NCI-H345 (cell line): ENCODE measurements at places on chromosomes 7 and 10.

- peak; percentile 2 for DNase-seq
Observed at GRCh38 chr10:123507298-123507697, 158.9 kb upstream of the GPR26 start.

GRCh38 chr10:60396766-60397165 is 7.1 kb upstream of the ANK3 start:
- no peak for DNase-seq

DNA sequence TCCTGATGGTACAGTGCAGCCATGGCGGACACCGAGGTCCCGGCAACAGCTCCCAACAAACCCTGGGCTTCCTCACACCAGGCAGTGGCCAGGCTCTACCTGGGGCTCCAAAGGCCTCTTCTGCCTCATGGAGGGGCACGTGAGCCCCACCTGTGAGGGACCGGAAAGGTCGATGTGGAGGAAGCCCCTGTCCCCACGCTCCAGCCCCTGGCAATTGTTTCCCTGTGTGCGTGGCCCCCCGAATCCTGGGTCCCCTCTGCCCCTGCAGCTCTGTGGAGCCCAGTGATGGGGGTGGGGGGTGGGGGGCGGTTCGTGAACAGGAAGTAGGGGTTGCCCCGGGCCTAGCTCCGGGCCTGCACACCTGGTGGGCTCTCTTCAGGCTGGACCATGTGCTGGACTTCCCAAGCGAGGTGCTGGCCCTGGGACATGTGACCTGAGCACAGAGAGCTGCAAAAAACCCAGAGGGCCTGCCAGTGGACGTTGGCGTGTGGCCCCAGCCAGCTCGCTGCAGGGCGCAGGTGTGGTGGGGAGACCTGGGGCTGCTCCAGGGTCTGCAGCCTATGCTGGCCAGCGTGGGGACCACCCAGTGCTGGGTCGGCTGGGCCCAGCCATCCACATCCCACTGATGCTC is 72.6 kb downstream of the INPP5A start:
- DNase-seq, result no peak

GRCh38 chr10:44206127-44206818 is 178.6 kb downstream of the CXCL12 start:
- DNase-seq, result no peak

DNA sequence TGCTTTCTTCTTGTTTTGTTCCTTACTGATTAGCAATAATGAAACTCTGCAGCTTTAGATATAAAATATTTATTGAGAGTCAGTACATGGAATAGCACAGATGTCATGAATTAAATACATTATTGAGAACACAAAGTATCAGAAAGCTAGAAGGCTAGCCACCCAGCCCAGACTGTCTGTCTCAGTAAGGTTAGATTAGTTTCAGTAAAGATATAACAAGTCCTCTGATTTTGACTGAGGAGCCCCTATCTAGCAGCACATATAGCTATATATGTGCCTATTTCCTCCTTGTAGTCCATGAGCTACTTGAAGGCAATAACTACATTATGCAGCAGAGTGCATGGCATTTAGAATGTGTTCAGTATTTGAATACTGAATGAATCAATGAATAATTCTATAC is 81.3 kb downstream of the NRCAM start:
- DNase-seq, result no peak

DNA sequence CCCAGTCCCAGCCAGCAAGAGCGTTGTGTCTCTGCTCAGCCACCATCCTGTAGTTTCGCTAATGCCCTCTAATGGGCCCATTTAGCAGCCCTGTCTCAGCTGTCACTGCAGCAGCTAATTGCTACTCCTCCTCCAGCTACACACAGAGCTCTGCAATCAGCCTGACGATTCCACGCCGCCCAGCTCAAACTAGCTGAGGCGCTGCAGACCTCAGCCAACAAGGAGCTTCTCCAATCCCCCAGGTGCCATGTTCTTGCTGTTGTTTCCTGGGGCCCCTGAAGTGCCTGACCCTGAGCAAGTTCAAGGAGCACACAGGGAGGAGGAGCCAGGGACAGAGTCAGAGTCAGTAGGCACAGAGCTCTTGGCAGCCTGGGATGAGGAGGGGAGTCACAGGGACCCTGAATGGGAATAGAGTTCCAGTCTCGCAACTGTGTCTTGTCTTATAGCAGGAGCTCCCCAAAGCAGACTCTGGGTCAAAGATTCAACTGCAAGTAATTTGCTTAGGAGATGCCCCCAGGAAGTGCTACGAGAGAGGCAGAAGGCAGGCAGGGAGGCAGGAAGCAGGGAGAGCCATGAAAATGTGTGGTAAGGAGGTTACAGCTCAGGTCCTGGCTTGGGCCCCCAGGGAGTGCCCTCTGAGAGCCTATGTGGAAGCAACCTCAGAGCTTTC is 135.8 kb upstream of the UNC5B start:
- no peak for DNase-seq

GRCh38 chr7:151918510-151918843 is 37.8 kb upstream of the GALNTL5 start:
- DNase-seq, result no peak

GRCh38 chr7:24464861-24465260 is 108.4 kb upstream of the PALS2 start:
- no peak for DNase-seq

GRCh38 chr10:3119796-3120459 is 52.6 kb downstream of the PFKP start:
- no peak for DNase-seq

- no peak for DNase-seq
Observed at GRCh38 chr10:112769611-112770370, 180.3 kb upstream of the TCF7L2 start.

GRCh38 chr7:106347229-106347833 is 62.5 kb upstream of the NAMPT start:
- no peak for DNase-seq

GRCh38 chr7:121138262-121138933 is 149.9 kb downstream of the CPED1 start:
- peak; percentile 86 for DNase-seq

GRCh38 chr7:148697256-148698006 is 1.3 kb upstream of the CUL1 start:
- DNase-seq, result no peak

- DNase-seq, result no peak
Observed at GRCh38 chr7:985915-986741, 3.1 kb downstream of the CYP2W1 start.

DNA sequence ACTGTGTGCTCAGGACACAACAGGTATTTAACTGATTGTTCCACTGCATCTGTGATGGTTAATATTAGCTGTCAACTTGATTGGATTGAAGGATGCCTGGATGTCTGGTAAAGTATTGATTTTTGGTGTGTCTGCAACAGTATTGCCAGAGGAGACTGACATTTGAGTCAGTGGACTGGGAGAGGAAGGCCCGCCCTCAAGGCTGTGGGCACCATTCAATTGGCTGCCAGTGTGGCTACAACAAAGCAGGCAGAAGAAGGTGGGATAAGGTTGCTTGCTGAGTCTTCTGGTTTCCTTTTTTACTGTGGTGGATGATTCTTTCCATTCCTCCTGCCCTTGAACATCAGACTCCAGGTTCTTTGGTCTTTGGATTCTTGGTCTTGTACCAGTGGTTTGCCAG is 137.1 kb upstream of the FAM13C start:
- no peak for DNase-seq
